GM19239 (cell line): ENCODE measurements at places on chromosomes 16 and 17.
A peak's percentile ranks its signal among the peaks of the same experiment; 100 is the strongest.

- peak; percentile 57 for DNase-seq
These were observed at the start of gene SLC16A5 for GRCh38 chr17:75087558-75088453. SLC16A5 (plus strand) TSS chr17:75087954; CDS start chr17:75093637, 5,683 bp downstream.

GRCh38 chr16:82638095-82638798, 11.5 kb downstream of the CDH13 start:
- DNase-seq: no peak

GRCh38 chr16:31508706-31509195, 560 bp upstream of the RUSF1 start:
- DNase-seq: no peak

- DNase-seq: no peak
These were observed 80.3 kb downstream of the TRIM37 start for GRCh38 chr17:59026176-59026939.

GRCh38 chr16:57530104-57530521, 6.3 kb downstream of the CCDC102A start:
- DNase-seq: peak; percentile 87

GRCh38 chr17:50122945-50123344, 7.0 kb downstream of the SAMD14 start:
- no peak for DNase-seq

- no peak for DNase-seq
These were observed 551.9 kb upstream of the CA10 start for GRCh38 chr17:52710363-52710901.

- DNase-seq: no peak
These were observed 22.4 kb downstream of the SLC35G3 start for GRCh38 chr17:35171834-35172233.

GRCh38 chr16:17632667-17633066, 161.9 kb upstream of the XYLT1 start:
- DNase-seq: no peak

DNA sequence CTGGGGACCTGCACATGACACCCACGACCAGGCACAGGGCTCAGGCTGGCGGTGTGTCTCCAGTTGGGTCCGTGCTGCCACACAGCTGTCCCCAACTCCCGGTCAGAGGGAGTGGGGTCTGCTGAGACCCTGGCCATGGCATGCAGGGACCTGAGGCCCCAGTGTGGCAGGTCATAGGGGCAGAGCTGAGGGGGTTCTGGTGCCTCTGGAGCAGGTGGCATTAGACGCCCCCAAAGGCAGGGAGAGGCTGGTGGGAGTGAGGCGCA, 4.2 kb downstream of the NUBP2 start:
- DNase-seq: no peak

DNA sequence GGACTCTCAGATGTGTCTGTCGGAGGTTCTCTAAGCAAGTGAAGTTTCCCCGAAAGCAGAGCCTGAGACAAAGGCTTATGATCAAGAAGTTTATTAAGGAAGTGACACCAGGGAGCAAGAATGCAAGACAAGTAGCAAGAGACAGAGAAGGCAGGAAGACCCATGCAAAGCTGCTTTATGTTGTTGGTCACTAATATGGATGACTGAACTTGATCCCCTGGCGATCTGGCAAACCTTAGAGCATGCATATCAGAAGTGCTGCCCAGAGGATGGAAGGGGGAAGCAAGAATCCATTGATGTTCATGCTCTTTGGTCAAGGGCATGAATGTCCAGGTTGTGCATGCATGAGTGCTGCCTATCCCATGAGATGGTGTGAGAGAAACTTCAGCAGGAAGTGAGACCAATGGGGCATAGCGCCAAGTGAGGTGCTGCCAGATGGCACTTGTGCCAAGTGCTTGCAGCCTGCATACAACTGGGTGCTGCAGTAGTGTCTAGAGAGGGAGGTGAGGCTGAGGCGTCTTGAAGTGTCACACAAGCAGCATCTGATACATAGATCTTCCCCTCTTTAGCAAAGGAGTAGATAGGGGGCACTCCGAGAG, 176.5 kb downstream of the SALL1 start:
- no peak for DNase-seq

- no peak for DNase-seq
These were observed 1372.6 kb downstream of the CDH11 start for GRCh38 chr16:63749276-63749675.

- no peak for DNase-seq
These were observed 14.7 kb upstream of the C16orf82 start for GRCh38 chr16:27052007-27052406.

GRCh38 chr16:51716195-51716594, 565.1 kb upstream of the SALL1 start:
- DNase-seq: no peak

DNA sequence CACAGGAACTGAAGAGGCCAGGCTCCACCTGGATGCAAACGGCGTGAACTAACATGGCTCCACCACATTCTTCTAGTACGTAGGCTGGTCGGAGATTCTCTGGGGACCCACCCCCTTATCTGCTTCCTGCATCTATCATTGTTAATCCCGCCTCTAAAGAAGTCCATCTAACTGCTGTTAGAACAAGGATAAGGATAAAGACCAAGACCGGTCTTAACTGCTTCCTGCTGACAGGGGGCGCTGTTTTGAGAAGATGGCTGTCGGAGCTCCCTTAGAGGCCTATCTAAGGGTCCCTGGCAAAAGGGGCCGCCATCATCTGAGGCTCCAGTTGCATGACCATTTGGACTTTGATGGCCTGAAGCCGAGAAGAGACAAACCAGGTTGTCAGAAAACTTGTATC, 25.8 kb upstream of the TNFSF12 start:
- no peak for DNase-seq

- DNase-seq: no peak
These were observed 47.5 kb downstream of the SF3B3 start for GRCh38 chr16:70570967-70571570.

DNA sequence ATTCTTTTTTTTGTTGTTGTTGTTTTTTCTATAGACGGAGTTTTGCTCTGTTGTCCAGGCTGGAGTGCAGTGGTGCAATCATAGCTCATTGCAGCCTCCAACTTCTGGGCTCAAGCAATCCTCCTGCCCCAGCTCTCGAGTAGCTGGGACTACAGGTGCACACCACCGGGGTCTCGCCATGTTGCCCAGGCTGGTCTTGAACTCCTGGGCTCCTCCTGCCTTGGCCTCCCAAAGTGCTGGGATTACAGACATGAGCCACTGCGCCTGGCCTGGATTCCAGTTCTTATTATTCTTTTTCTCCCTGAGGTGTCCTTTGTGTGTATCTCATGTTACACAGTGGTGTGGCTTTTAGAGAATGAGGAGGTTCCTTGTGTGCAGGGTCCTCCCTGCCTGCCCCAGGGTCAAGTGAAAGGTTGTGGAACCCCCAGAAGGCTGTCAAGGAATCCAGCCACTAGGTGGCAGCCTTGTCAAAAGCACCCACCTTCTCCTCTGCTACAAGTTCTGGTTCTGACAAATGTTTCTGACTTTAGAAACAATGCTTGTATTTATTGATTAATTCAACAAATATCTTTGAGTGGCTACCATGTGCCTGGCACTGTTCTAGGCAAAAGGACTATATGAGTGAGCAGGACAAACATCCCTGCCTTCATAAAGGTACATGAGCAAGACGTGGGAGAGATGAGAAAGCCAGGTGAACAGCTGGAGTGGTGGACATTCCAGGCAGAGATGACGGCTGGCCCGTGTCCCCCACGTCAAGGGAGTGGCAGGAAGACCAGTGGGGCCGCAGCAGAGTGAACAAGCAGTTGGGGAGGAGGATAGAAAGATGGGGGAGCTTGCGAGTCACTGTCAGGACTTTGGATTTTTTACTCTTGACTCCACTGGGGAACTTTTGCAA, 112.4 kb downstream of the SPECC1 start:
- DNase-seq: peak; percentile 49

DNA sequence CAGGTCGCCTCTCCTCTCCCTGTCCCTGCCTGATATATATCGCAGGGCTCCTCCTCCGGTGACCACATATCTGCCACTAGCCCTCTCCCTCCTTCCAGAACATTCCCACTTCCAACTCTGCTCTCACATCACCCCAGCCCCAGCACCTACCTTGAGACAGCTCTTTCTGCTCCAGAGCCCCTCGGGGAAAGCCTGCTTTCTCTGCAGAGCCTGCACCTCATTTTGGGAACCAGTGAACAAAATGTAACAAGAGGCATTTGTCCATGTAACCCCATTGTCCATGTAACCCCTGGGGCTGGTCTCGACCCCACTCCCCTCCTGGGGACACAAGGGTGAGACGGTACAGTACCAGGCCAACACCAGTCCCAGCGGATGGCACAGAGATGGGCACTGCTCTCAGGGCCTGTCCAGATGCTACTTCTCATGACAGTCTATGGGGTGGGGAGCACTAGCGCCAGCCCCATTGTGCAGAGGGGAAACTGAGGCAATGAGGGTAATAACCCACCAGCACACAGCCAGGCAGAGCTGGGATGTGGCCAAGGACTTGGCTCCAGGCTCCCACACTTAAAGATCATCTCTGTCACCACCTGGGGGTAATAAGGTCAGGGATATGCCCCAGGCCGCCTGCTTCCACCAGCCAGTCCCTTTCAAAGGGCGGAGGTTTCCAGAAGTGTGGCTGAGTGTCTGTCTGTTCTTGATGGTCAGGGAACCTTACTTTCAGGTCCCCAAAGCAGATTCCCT, 42.9 kb downstream of the TBC1D16 start:
- DNase-seq: no peak

- no peak for DNase-seq
These were observed 130.4 kb downstream of the CCDC182 start for GRCh38 chr17:57614742-57615141.

GRCh38 chr16:75644240-75645012, 3.0 kb downstream of the KARS1 start:
- DNase-seq: no peak

GRCh38 chr17:56983366-56983765, 5.4 kb downstream of the SCPEP1 start:
- no peak for DNase-seq
